ENCODE measurements at places on chromosomes 2 and 18.

DNA sequence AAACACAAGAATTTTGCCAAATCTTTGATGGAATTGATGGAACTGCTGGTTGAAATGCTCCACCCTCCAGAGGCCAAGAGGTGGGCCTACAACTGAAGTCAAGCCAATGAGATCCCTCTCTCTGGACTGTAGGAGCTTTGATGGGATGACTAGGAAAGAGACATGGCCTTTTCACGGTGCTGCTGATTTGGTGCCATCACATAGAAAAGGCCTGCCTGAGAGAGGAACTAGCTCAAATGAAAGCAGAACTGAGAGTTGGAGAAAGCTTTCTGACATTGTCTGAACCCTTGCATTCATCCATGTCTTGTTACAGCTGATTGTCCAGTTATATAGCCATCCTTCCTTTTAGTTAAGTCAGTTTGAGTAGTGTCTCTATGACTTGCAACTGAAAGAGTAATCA lies 283.8 kb upstream of the LYPD1 start:
- DNase-seq = no peak

GRCh38 chr2:234752966-234753365 lies 198.9 kb upstream of the SH3BP4 start:
- DNase-seq = no peak

DNA sequence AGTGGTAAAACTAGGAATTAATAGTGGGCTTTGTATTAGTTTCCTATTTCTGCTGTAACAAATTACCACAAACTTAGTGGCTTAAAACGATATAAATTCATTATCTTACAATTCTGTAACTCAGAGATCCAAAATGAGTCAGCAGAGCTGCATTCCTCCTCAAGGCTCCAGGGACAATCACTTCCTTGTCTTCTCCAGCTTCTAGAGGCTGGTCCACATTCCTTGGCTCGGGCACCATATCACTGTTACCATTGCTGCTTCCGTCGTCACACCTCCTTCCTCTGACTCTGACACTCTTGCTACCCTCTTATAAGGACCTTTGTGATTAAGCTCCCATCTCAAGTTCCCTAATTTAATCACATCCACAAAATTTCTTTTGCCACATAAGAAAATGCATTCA lies 567.8 kb upstream of the KLHL29 start:
- no peak for DNase-seq

GRCh38 chr2:129011466-129012061 lies 692.9 kb upstream of the HS6ST1 start:
- DNase-seq = no peak

GRCh38 chr2:17617516-17617915 lies 77.0 kb downstream of the VSNL1 start:
- DNase-seq = no peak

DNA sequence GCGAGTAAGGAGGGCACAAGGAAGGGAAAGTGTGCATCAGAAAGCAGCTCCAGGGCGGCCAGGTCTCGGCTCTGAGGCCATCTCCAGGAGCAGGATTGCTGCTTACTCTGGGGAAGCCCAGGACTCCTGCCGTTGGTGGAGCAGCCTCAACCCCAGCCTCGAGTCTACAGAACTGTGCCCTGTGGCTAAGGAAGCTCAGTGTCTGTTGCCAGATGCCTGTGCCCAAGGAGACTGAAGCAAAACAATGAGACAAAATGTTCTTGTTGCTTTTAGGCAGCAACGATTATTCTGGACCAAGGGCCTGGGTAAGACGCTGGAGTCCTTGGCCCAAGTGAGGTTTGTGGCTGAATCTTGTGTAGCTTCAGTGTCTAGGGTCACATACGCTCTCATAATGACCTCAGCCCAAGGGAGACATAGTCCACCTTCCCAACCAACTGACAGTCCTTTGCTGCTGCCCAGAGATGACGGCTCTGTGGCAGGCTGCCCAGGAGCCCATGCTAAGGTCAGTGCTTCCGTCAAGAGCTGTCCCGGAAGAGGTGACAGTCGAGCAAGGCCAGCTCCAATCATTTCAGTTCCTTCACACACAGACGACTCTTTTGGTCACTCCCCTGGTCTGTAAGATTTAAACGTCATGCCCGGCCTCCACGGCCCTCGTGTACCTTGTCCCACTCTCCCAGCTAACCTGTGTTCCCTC lies 223.8 kb downstream of the TTC32 start:
- no peak for DNase-seq

Measured in NCI-H2029 treated with DMSO at 0.1 percent for 48 hours (cell line).